ENCODE measurements at places on chromosomes 16 and 17.
A peak's percentile ranks its signal among the peaks of the same experiment; 100 is the strongest.

DNA sequence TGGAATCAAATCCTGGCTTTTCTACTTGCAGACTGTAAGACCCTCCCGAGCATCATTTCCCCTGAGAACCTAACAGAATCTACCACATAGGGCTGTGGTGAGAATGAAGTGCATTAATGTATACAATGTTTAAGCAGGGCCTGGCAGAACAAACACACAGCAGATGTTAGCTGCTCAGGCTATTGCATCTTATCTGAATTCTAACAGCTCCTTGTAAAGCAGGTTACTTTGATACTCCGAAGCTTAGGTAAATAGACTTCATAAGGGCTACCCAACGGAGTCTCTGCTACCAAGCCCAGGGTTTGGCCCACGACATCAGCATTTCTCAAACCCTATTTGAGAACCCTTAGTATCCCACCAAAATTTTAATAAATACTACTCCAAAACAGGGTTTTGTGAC is 24.4 kb upstream of the NOS2 start:
- no peak for DNase-seq

GRCh38 chr17:38719943-38720641 is 10.0 kb upstream of the CISD3 start:
- peak; percentile 85 for DNase-seq

- DNase-seq: peak; percentile 86
Observed at GRCh38 chr16:3175157-3176093, 12.6 kb upstream of the OR1F1 start.

DNA sequence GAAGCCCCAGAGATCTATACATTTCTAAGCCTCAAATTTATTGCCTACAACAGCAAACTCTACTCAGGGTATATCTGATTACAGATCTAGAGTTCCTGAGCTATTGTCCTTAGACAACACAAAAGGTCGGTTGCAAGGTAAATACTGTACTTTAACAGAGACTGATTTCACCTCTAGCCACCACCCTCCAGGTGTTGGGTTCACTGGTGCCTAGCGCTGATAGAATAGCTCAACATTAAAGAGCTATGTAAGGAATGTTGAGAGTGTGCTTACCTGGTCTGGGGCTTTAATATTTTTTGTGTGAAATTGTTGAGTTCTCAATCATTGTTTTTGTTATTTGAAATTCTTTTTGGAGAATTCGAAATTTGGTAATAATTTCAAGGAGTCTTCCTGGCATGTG is 277.0 kb upstream of the PSMD7 start:
- DNase-seq: no peak

GRCh38 chr17:3796110-3796821 is 4.7 kb downstream of the ITGAE start:
- no peak for DNase-seq

- no peak for DNase-seq
Observed at GRCh38 chr17:16652847-16653366, 743 bp downstream of the ZNF624 start.

DNA sequence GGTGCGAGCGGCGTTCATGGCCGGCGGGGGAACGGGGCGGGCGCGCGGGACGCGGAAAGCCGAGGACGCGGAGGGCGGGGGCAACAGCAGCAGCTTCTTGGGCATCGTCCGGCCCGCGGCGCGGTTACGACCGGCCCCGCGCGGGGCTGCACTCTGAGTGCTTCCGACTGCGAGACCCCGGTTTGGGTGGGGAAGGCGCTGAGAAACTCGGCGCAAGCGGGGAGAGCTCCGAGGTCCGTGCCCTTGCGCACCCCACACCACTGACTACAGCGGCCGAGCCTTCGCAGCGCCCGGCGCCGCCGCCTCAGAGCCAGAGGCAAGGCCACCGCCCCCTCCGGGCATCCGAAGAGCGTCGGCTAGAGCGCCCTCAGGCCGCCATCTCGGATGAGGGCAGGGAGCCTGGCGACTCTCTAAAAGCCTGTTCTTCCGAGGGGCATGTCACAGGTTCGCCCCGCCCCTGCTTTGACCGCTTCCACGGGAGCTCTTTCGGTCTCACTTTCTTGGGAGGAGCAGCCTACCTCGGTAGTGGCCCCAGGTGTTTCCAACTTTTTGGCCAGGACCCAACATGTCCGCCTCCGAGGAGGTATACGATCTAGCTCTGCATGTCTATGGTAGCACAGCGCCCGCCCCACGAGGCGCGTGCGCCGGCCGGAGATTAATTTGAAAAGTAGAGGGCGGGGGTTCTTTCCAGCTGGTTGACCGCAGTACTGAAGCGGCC is at the start of gene PRPSAP1:
TSS of gene PRPSAP1 (minus strand) at position 318 of the 718 bp plus-strand sequence. CDS start at position 105, 213 bp downstream.
- DNase-seq: peak; percentile 86

DNA sequence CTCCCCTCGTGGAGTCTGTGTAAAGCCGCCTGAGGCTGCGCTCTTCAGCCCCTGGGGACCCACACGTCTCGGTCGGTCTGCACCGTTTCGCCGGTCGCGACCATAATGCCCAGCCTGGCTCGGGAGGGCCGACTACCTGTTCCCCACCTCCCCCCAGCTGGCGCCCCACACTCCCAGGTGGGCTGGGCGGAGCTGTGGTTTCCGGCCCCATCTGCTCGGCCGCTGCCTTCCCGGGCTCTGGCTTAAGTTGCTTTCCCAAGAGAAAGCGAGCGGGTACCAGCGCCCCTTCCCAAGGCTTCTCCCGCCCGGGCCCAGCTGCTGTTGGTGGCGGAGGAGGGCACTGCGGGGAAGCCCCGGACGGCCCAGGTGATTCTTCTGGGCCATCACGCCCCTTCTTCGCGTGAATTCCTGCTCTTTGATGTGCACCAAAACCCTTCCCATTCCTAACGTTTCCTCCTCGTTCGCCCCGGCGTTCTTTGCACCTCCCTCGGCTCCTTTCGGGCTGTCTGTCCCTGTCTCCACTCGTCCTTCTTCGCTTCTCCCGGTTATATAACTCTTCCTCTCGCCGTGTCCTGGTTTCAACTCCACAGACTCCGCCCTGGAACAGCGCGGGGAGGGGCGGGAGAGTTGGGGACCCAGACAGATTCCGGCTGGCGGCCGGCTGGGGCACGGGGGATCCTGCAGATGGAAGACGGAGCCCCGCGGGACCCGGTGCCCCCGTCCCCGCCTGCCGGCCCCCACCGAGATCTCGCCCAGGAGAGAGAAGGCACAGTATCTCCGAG is 2.0 kb downstream of the KDM6B start:
- DNase-seq: peak; percentile 80

- no peak for DNase-seq
Observed at GRCh38 chr17:64236827-64237403, 26.1 kb downstream of the TEX2 start.
